ENCODE measurements at places on chromosomes 6 and 20.
A peak's percentile ranks its signal among the peaks of the same experiment; 100 is the strongest.

DNA sequence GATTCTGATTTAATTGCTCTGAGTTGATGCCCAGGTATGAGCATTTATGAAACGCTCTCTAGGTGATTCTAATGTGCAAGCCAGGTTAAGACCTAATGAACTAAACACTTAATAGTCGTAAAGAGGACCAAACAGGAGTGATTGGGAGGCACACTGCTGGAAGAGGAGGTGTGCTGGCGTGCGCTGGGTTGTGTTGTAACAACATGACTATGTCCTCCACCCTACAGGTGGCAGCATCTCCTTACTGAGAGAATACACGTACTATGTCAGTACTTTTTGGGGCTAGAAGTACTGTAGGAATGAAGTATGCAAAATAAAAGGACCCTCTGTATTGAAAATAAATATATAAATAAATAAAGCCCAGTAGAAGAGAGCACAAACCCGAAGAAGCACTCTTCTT is 11.9 kb downstream of the C6orf89 start:
- DNase-seq, result peak; percentile 53

GRCh38 chr6:146770275-146770964 is 171.6 kb downstream of the ADGB start:
- no peak for DNase-seq

DNA sequence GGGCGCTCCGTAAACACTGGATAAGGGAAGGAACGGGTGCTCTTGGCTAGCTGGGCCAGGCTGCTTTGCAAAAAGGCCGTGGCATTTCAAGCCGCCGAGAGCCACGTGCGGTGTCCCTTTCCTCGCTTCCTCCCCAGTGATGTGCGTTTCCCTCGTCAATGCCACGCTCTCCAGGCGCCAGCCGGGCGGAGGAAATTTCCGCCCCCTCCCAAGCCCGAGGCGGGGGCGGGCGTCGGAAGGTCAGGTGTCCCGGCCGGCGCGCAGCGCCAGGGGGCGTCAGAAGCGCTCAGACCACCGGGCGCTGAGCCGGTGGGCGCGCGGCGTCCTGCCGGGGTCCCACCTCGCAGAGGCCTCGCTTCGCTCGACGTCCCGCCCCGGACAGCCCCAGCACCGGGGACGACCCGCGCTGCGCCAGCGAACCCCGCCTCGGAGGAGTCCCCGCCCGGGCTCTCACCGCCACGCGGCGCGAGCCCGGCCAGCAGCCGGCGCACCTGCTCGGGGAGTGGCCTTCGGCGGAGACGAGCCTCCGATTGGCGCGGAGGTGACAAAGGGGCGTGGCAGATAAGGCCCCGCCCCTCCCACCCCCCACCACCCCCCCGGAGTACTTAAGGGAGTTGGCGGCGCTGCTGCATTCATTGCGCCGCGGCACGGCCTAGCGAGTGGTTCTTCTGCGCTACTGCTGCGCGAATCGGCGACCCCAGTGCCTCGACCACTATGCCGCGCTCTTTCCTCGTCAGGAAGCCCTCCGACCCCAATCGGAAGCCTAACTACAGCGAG is at the start of gene SNAI1:
Gene SNAI1, plus strand, starts transcription at position 635 of the 777 bp plus-strand sequence. Its CDS starts 80 bp downstream, at position 715.
- peak; percentile 94 for DNase-seq

- no peak for DNase-seq
Observed at GRCh38 chr20:5234158-5234557, 82.6 kb downstream of the PROKR2 start.

- DNase-seq, result no peak
Observed at GRCh38 chr20:59723108-59723500, 118.8 kb downstream of the PHACTR3 start.

- DNase-seq, result no peak
Observed at GRCh38 chr6:118788702-118789101, 105.2 kb upstream of the ASF1A start.

- no peak for DNase-seq
Observed at GRCh38 chr6:113960795-113961194, 10.2 kb downstream of the HDAC2 start.
